ENCODE measurements at places on chromosomes 4 and X. TPM values are rescaled to one million over a fixed set of nuclear protein-coding genes. Genes with fewer than 3 reads are reported as not detected.

- no peak for DNase-seq
These were observed 20.9 kb downstream of the HNRNPD start for GRCh38 chr4:82352825-82353366.

TRAPPC2 gene
- 25.8 TPM for total RNA-seq

AFP gene
- not detected for total RNA-seq

SYTL5 gene
- not detected for total RNA-seq

DNA sequence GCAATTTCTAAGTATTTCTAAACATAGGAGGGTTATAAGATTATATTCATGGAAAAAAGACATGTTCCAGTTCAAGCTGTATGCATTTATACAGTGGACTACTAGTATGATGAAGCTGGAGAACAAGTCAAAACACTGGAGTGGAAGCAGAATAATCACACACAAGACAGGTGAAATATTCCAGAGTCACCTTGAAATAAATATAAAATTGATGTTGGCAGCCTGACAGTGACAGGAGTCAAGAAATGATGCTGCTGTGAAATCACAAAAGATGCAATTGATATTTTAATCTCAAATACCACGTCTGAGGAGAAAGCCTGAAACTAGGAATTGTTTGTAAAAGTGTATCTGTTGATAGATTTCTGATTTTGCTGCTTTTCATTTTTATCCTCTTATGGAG is 667.3 kb downstream of the IL1RAPL1 start:
- no peak for DNase-seq

ANXA10 gene
- not detected for total RNA-seq

SPACA5 gene
- total RNA-seq, result not detected

ZNF185 gene
- 1.1 TPM for total RNA-seq

DNA sequence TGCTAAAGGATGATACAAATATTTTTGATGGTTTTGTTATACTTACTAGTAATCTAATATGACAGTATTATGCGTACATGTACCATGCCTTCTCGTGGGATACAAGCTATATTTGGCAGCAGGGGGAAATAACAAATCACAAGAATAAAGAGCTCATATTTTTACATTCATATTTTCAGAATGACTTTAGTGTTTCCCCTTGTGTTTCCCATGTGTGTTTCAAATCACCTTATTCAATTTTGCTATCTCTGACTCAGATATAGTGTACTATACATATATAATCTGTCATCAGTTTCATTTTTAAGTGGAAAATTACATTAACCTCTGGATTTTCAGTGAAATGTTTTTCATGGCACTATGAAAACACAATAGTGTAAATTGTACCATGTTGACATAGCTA is 146.8 kb downstream of the RPA4 start:
- DNase-seq, result no peak
